GM23338 (cell line): ENCODE measurements at places on chromosomes 2 and 18. TPM values are rescaled to one million over a fixed set of nuclear protein-coding genes. Genes with fewer than 3 reads are reported as not detected.

GRCh38 chr2:168157926-168158325 lies 89.5 kb downstream of the STK39 start:
- H3K27ac ChIP-seq, result no peak overlapping the region
- no peak overlapping the region for H3K4me3 ChIP-seq
- DNase-seq, result no peak
- no peaks in the 10 kb centered on the region for H3K27me3 ChIP-seq
- H3K36me3 ChIP-seq, result no peaks in the 10 kb centered on the region

NIFK gene
- 98.8 and 106 TPM in 2 replicates for total RNA-seq

DNA sequence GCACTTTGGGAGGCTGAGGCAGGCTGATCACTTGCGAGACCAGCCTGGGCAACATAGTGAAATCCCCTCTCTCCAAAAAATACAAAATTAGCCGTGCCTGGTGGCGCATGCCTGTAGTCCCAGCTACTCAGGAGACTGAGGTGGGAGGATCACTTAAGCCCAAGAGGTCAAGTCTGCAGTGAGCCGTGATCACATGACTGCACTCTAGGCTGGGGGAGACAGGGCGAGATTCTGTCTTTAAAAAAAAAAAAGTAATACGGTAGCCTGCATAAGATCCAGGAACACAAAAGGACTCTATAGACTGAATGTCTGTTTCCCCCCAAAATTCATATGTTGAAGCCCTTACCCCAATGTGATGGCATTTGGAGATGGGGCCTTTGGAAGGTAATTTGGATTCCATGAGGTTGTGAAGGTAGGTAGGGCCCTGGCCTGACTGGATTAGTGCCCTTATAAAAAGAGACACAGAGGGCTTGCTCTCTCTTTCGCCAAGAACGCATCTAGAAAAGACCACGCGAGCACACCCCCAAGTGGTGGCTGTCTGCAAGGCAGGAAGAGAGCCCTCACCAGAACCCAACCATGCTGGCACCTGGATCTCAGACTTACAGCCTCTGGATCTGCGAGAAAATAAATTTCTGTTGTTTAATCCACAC lies 17.0 kb downstream of the MBOAT2 start:
- no peak overlapping the region for H3K27ac ChIP-seq
- DNase-seq, result peak; percentile 84
- H3K36me3 ChIP-seq, result no peaks in the 10 kb centered on the region
- H3K4me3 ChIP-seq, result no peak overlapping the region

- no peaks in the 10 kb centered on the region for H3K36me3 ChIP-seq
- H3K4me1 ChIP-seq, result no peaks in the 10 kb centered on the region
- H3K27me3 ChIP-seq, result no peaks in the 10 kb centered on the region
Measured at GRCh38 chr2:30662268-30663131, 144.7 kb downstream of the CAPN13 start.

COL3A1 gene
- total RNA-seq, result 0.17 TPM in 1 of 2 replicates, not detected in the other

DNA sequence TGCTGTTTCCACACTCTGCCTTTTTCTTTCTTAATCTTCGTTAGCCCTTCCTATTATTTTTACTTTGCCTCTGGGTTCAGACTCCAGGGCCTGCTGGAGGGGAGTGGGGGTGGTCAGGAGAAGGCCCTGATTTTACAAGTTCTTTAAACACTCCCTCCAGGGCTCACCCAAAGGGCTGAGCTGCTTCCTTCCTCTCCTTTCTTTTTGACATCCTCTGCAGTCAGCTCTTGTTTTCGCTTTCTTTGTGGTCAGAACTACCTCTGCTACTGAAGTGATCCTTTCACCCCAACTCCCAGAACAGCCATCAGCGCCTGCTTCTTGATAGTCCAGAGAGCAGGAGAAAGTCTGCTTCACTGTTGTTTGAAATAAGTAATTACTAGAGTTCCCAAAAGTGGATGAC lies 925.7 kb downstream of the EPHA4 start:
- no peak for DNase-seq
- H3K4me1 ChIP-seq, result peaks cover 14% of the 10 kb centered on the region
- H3K4me3 ChIP-seq, result no peak overlapping the region

- H3K27me3 ChIP-seq, result no peaks in the 10 kb centered on the region
- DNase-seq, result peak; percentile 24
- H3K36me3 ChIP-seq, result no peaks in the 10 kb centered on the region
- H3K4me1 ChIP-seq, result no peaks in the 10 kb centered on the region
- H3K27ac ChIP-seq, result no peak overlapping the region
Measured at GRCh38 chr2:109349503-109350465, 220.8 kb downstream of the SH3RF3 start.

DNA sequence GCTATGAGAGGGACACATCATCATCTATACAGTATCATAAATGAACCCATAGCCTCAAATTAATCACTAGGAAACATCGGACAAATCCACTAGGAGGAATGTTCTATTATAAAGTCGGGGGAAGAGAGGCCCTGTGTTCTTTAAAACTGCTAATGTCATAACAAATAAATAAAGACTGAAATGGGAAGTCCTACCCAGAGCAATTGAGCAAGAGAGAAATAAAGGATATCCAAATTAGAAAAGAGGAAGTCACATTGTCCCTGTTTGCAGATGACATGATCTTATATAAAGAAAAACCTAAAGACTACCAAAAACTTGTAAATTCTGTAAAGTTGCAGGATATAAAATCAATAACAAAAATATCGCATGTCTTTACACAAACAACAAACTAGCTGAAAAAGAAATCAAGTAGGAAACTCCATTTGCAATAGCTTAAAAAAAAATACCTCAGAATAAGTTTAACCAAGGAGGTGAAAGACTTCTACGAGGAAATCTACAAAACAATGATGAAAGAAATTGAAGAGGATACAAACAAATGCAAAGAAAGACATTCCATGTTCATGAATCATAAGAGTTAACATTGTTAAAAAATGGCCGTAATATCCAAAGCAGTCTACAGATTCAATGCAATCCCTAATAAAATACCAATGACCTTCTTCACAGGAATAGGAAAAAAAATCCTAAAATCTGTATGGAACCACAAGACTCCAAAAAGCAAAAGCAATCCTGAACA lies 30.6 kb downstream of the RTN4 start:
- peak; percentile 53 for DNase-seq
- H3K4me1 ChIP-seq, result peaks cover 50% of the 10 kb centered on the region
- H3K27ac ChIP-seq, result peak overlapping the region; percentile 89
- no peaks in the 10 kb centered on the region for H3K36me3 ChIP-seq

- H3K36me3 ChIP-seq, result no peaks in the 10 kb centered on the region
- no peak for DNase-seq
- no peak overlapping the region for H3K4me3 ChIP-seq
- no peak overlapping the region for H3K27ac ChIP-seq
- peaks cover 7% of the 10 kb centered on the region; the same call in 1 of the 2 replicates for H3K4me1 ChIP-seq
Measured at GRCh38 chr2:28276076-28276618, 116.5 kb upstream of the FOSL2 start.

IL1F10 gene
- not detected in 2 replicates for total RNA-seq

DNA sequence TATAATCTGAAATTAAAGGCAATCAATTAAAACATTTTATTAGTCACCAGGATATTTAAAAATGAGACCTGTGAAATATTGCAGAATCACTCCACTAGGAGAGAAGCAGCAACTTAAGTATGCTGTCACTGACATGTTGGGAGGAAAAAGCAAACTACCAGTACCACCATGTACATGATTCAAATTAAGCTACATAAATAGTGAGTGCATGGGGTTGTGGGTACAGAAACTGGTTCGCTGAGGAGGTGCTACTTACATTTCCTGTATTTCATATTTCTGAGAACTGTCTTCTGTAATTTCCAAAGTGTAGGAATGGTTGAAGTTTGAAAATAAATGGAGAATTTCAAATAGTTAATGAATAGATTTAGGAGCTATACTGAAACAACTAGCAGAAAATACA lies 7.9 kb upstream of the NR4A2 start:
- peaks cover 58% of the 10 kb centered on the region for H3K27me3 ChIP-seq
- DNase-seq, result no peak
- no peaks in the 10 kb centered on the region for H3K36me3 ChIP-seq
- no peak overlapping the region for H3K27ac ChIP-seq
- peaks cover 35% of the 10 kb centered on the region for H3K4me1 ChIP-seq
- H3K4me3 ChIP-seq, result no peak overlapping the region

DNA sequence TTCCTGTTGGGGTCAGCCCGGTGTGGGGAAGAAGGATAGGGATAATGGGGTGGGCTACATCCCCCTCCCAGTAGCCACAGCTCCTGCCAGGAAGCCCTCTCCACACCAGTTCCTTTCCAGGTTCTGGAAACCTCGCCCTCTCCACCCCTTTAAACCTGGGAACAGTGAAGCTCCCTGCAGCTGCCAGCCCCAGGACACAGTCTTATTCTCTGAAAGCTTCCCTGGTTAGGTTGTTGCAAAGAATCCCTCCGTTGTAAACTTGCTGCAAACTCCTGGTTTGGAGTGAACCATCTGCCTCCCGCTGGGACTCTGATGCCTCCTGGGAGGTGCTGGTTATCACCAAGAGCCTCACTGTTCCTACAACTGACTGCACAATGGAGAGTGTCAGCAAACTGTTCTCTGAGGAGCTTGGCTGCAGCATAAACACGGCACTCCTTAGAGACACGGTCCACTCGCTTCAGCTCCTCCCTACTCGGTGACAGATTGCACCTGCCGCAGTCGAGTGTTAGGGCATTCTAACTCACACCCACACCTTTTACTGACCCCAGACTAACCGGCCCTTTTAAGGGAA lies 261.8 kb upstream of the RAB6C start:
- DNase-seq, result no peak
- H3K4me1 ChIP-seq, result 0 out of 2 replicates have a peak, but pooled peaks cover 6% of the 10 kb centered on the region
- no peak overlapping the region for H3K4me3 ChIP-seq
- H3K27me3 ChIP-seq, result no peaks in the 10 kb centered on the region

DNA sequence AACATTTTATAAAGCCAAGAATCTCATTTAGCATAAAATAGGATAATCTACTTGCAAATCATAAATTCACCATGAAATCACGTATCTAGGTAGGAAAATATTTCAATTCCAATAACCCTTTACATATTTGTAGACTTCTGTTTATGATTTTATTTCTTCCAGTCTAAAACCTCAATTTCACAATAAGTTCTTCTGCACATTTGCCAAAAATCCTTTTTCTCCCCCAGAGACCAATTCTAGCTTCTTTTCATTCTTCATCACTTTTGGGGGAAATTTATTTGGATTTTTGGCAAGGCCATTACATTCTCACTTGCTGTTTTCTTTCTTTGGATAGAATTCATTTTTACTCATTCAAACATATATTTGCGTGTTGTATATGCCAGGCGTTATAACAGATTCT lies 86.8 kb downstream of the SPRED2 start:
- H3K36me3 ChIP-seq, result no peaks in the 10 kb centered on the region
- H3K4me1 ChIP-seq, result peaks cover 15% of the 10 kb centered on the region
- no peak overlapping the region for H3K4me3 ChIP-seq
- no peaks in the 10 kb centered on the region for H3K27me3 ChIP-seq

TPRKB gene
- 31.2 and 39.5 TPM in 2 replicates for total RNA-seq

DYNC1I2 gene
- 68.0 and 79.4 TPM in 2 replicates for total RNA-seq

CCL20 gene
- not detected in 2 replicates for total RNA-seq

GRCh38 chr18:41459656-41460055 lies 495.4 kb upstream of the PIK3C3 start:
- peaks cover 22% of the 10 kb centered on the region; the same call in 1 of the 2 replicates for H3K4me1 ChIP-seq
- no peak overlapping the region for H3K27ac ChIP-seq
- H3K4me3 ChIP-seq, result no peak overlapping the region
- H3K36me3 ChIP-seq, result no peaks in the 10 kb centered on the region
- no peak for DNase-seq

- no peak for DNase-seq
- no peak overlapping the region for H3K27ac ChIP-seq
- H3K4me1 ChIP-seq, result peaks cover 16% of the 10 kb centered on the region
- no peak overlapping the region for H3K4me3 ChIP-seq
Measured at GRCh38 chr2:27214941-27215340, 2.2 kb upstream of the CAD start.

RGPD4 gene
- not detected in 2 replicates for total RNA-seq

DNA sequence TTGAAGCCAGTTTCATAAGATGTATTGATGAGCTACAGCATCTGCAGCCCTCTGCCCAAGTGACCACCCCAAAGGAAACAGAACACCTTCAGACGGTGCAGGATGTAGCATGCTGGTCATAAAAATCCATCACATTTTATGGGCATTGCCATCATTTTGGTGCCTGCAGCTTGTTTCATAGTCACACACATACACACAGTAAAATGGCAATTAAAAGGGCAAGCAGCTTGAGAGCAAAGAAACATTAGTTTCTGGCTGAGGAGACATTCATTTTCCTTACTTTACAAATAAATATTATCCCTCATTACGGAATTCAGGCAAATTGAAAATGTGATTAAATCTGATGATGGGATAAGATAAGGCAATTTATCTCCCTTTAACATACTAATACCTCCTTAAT lies 13.4 kb downstream of the MYO5B start:
- DNase-seq, result no peak
- H3K4me3 ChIP-seq, result no peak overlapping the region
- H3K36me3 ChIP-seq, result no peaks in the 10 kb centered on the region
- no peaks in the 10 kb centered on the region for H3K27me3 ChIP-seq

MYO1B gene
- total RNA-seq, result 60.4 and 70.6 TPM in 2 replicates

- no peak overlapping the region for H3K4me3 ChIP-seq
- H3K36me3 ChIP-seq, result no peaks in the 10 kb centered on the region
- DNase-seq, result no peak
- H3K27me3 ChIP-seq, result no peaks in the 10 kb centered on the region
- H3K27ac ChIP-seq, result no peak overlapping the region
Measured at GRCh38 chr2:68757081-68757480, 22.5 kb downstream of the ARHGAP25 start.

GRCh38 chr18:79942211-79942610 lies 9.2 kb downstream of the SLC66A2 start:
- no peaks in the 10 kb centered on the region for H3K4me1 ChIP-seq
- no peaks in the 10 kb centered on the region for H3K36me3 ChIP-seq
- H3K4me3 ChIP-seq, result no peak overlapping the region
- no peaks in the 10 kb centered on the region for H3K27me3 ChIP-seq

DNA sequence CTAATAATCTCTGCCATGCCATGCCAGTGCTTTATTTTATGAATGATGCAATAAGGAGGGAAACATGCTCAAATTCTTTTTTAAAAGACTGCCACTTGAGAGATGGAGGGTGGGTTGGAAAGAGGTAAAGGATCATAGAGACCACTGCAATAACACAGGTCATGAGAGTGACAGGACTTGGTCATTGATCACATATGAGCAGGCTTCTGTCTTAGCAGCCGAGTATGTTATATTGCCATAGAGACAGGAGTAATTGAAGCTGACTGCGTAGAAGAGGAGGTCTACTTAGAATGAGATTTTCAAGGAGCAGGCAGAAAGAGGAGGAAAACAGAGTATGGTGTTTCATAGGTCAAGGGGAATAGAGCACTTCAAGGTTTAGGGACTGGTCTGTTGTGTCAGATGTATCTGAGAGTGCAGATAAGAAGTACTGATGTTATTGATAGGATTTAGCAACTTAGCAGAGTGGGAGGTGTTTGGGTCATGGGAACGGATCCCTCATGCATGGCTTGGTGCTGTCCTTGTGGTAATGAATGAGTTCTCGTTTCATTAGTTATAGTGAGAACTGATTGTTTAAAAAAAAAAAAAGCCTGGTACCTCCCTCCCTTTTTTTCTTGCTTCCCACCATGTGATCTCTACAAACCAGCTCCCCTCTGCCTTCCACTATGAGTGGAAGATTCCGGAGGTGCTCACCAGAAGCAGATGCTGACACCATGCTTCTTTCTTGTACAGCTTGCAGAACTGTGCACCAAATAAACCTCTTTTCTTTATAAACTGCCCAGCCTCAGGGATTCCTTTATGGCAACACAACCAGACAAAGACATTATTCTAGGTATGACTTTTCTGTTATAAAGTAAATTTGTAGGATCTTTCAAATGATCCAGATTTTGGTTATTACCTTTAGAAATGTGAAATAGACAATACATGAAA lies 32.8 kb downstream of the UGP2 start:
- H3K27me3 ChIP-seq, result no peaks in the 10 kb centered on the region
- peak overlapping the region; percentile 71 for H3K27ac ChIP-seq
- DNase-seq, result no peak
- peaks cover 25% of the 10 kb centered on the region for H3K36me3 ChIP-seq
- no peak overlapping the region for H3K4me3 ChIP-seq

GRCh38 chr18:21762181-21762772 lies 21.7 kb downstream of the MIB1 start:
- no peak overlapping the region for H3K4me3 ChIP-seq
- H3K27ac ChIP-seq, result no peak overlapping the region
- peaks cover 17% of the 10 kb centered on the region for H3K4me1 ChIP-seq
- H3K27me3 ChIP-seq, result no peaks in the 10 kb centered on the region
- DNase-seq, result no peak
